ENCODE measurements at places on chromosomes 3 and 15.

DNA sequence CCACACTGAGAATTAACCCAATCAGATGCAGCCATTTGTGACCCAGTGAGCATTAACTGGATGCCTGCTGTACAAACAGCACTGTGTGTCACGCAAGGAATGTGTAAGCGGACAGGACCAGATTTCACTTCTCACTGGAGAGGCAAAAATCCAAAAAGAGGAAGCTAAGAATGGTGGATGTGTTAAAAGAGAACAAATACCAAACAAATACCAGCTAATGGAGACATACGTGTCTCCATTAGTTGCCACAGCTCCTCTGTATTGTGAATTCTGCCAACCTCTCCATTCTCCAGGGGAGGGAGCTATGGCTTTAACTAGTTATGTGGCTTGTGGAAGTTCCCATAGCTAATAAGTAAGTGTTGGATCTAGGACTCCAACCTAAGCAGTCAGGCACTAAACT is 2.6 kb downstream of the LTF start:
- no peak for DNase-seq

- no peak for DNase-seq
Measured at GRCh38 chr15:79003301-79003700, 58.5 kb upstream of the CTSH start.

GRCh38 chr3:107524841-107525643 is 2.3 kb downstream of the BBX start:
- no peak for DNase-seq

DNA sequence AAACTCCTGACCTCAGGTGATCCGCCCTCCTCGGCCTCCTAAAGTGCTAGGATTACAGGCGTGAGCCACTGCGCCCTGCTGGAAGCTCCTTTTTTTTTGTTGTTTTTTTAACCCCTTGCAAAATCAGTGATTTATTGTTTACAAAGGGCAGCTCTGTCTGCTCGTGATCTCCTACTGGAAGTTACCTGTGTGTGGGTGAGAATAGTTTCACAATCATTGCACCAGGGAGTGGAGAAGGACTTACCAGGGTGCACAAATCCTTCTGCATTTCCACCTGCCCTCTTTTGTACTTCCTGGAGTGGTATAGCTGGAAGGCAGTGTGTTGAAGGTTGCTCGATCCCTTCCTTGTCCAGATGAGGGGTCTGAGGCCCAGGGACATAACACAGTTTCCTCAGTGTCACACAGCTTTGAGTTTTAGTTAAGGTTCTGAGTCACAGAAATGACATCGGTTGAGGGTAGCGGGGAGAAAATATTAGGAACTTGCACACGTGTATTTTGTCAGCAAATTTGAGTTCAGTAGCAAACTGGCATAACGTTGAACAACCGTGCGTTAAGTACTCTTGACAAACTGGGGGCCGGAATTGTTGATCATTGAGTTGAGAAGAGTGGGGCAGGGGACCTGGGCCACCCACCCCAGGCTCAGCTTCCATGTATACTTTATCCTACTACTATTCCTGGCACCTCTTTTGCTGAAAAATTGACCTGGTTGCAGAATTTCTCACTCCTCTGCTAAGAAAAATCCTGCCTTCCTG is 11.3 kb upstream of the TRAK1 start:
- DNase-seq, result no peak

GRCh38 chr3:157122116-157122515 is 37.8 kb downstream of the CCNL1 start:
- no peak for DNase-seq

DNA sequence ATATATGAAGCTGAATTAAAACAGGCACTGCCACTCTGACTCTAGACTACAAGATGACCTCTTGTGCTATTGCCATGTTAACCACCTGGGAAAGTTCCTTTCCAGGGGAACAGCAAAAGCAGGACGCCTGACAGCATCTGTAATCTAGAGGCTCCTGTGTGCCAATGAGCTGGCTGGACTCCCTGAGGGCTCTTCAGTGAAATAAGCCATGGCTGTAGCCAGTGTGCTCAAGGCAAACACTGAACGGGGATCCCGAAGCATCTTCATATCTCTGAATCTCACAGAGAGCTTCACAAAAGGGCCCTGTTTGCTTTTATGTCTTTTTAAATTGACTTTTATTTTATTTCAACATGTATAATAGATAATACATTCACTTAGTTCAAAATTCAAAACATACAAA is 57.2 kb downstream of the BFSP2 start:
- no peak for DNase-seq

GRCh38 chr3:39990532-39990931 is 181.1 kb downstream of the MYRIP start:
- no peak for DNase-seq

GRCh38 chr3:144458283-144458682 is 486.7 kb downstream of the DIPK2A start:
- no peak for DNase-seq

DNA sequence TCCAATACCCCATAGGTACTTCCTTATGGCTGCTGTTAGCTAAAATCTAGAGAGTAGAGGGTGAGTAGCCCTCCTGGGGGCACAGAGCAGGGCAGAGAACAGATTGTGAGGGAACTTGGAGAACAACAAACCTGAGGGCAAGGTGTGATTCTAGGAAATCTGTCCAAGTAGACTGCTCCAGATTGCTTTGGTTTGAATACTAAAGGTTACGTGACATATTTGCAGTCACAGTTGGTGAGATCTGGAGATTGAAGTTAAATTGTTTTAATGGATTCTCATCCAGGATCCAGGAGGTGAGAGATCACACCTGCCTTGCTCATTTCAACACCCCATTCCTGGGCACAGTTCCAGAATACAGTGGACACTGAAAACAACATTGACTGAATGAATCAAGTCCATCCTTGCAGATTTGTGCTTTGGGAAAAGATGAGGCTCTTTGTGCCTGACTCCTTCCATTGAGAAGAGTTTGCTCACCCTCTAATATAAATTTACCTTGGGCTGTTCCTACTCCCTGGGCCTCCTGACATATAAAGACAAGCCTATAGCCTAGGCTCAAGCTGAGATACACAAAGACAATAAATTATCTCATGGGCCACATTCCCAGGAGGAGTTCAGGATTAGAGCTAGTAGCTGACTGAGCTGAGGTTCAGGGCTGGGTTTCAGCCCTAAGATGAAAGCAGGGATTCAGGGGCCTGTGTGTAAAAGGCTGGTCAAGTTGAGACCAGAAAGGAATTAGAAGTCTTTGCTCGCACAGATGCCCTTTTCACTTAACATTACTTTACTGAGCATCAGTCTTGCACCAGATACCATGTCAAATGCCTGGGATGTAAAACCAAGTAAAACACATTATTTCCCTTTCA is 400.9 kb upstream of the MCTP2 start:
- DNase-seq, result no peak

Data from stimulated activated CD8-positive, alpha-beta memory T cell treated with anti-CD3 and anti-CD28 coated beads, Interleukin-4, amount 100 ng/mL, for 1 hour (primary cell).